ENCODE measurements at places on chromosomes 7 and 10.

GRCh38 chr10:69849825-69850224, 48.1 kb downstream of the COL13A1 start:
- DNase-seq, result no peak

GRCh38 chr7:111049971-111050680, 40.8 kb upstream of the LRRN3 start:
- no peak for DNase-seq

GRCh38 chr10:121753726-121754476, 155.7 kb upstream of the FGFR2 start:
- DNase-seq, result no peak

GRCh38 chr7:31335884-31336201, 4.7 kb downstream of the NEUROD6 start:
- no peak for DNase-seq

GRCh38 chr10:123621916-123622315, 44.2 kb upstream of the GPR26 start:
- DNase-seq, result no peak

GRCh38 chr10:58326967-58327381, 7.8 kb upstream of the UBE2D1 start:
- no peak for DNase-seq

- no peak for DNase-seq
Observed at GRCh38 chr7:131293018-131293417, 34.7 kb upstream of the MKLN1 start.

- DNase-seq, result no peak
Observed at GRCh38 chr7:151524845-151525244, 5.2 kb upstream of the RHEB start.

GRCh38 chr10:73086816-73087215, 9.8 kb downstream of the P4HA1 start:
- no peak for DNase-seq

All from NCI-H510A treated with DMSO at 0.1 percent for 48 hours (cell line).